Osteoblast (primary cell): ENCODE measurements at places on chromosomes 6 and 20. TPM values are rescaled to one million over a fixed set of nuclear protein-coding genes. Genes with fewer than 3 reads are reported as not detected.

The ZSCAN26 gene
- total RNA-seq = 15.2 and 22.4 TPM in 2 replicates

DNA sequence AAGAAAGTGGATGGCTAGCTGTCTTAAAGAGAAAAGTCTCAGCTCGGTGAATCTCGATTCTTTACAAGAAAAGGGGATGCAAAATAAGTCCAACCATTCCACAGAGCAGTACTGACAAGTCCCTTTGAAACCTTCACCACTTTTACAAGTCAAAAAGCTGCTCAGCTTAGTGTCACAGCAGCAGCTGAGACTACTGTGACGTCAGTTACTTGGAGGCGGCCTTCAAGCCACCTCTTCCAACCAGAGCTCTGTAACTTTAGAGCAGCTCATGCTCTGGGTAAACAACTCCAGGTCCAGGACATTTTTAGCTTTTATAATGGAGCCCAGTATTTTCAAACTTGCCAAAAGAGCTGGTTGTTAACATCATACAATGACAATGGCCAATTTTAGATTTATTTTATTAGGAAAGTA lies at the start of gene KIAA0408:
TSS of gene KIAA0408 (minus strand) at position 159 of the 411 bp plus-strand sequence. CDS start 5,408 bp downstream, outside the sequence.
- H3K27ac ChIP-seq = peak within 1 kb of the TSS; percentile 76
- DNase-seq = no peak
- no peaks in the 10 kb centered on the region for H3K36me3 ChIP-seq

GRCh38 chr6:110282412-110282811 lies 75.7 kb downstream of the METTL24 start:
- no peak overlapping the region for H3K27ac ChIP-seq
- no peaks in the 10 kb centered on the region for H3K36me3 ChIP-seq
- no peak for DNase-seq
- no peaks in the 10 kb centered on the region for H3K4me1 ChIP-seq
- H3K27me3 ChIP-seq = no peaks in the 10 kb centered on the region

The ADGRB3 gene
- not detected in 2 replicates for total RNA-seq

DNA sequence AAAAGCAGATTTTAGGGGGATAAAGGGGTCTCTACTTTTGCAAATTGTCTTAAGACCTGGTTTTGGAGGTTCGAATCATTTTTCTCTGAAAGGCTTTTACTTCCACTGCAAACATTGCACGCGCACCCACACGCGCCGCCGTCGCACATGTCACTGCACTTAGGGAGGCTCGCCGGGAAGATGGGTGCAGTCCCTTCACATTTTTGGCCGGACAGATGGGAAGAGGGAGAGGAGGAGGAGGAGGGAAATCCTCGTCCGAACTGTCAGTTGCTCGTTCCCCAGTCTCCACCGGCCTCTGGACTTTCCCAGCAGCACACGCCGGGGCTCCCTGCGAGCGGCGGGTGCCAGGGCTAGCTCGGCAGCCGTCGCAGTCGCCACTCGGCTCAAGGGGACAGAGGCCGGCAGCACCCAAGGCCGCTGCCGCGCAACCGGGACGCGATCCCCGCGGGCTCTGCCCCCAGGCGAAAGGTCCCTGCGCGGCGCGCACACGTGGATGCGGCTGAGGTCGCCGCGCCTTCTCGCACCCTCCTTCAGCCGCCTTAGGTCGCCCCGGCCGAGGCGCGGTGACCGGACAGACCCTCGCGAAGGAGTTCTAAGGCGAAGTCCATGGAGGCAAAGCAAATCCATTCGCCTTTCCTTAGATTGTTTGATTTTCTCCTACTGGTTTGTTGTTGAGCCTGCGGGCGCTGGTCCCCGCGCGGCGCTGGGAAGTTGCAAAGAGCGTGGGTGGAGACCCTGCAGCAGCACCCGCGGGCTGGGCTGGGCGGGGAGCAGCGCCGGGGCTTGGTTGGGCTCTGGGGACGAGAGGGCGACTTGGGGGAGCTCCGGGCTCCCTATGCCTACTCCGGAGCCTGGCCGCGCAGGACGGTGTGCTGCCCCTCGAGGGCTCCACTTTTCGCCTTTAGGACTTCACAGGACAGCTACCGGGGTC lies 1.2 kb downstream of the MYB start:
- H3K4me3 ChIP-seq = peak overlapping the region; percentile 75
- peaks cover 10% of the 10 kb centered on the region for H3K27me3 ChIP-seq
- DNase-seq = peak; percentile 81
- H3K27ac ChIP-seq = no peak overlapping the region
- peaks cover 29% of the 10 kb centered on the region for H3K4me1 ChIP-seq
- H3K36me3 ChIP-seq = no peaks in the 10 kb centered on the region

DNA sequence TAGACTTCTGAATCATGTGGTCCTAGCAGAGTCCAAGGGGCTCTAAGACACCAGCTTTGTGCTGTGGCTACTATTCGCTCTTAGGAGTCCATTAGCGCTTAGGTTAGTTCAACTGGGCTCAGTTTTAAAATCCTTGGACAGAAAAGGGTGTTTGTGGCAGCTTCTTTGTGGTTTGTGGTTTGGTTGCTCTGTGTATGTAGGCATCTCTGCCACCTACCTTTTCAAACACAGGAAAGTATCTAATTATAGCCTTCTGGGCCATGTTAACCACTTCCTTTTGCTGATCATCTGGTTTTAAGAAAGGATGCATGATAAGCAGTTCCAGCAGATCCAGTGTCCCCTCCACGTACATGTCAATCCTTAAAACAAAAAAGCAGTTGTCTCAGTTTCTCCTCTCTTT lies 10.8 kb downstream of the GSTA4 start:
- no peak for DNase-seq
- H3K4me3 ChIP-seq = no peak overlapping the region
- H3K27me3 ChIP-seq = no peaks in the 10 kb centered on the region

DNA sequence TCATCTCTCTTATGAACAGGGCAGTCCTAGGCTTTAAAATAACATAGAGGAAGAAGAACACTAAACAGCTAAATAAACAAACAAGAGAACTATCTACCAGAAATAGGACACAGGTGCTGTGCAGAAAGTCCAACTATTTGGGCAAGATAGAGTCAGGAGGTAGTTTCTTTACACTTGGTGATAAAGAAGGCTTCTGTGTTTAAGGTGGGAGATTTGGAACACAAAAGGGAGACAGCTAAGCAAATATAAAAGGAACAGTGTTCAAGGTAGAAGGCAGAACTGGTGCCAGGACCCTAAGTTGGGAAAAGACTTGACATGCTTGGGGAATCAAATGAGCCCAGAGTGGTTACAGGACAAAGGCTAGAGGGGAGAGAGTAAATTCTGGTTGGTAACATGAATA lies 110.5 kb downstream of the MANEA start:
- no peak for DNase-seq
- no peak overlapping the region for H3K4me3 ChIP-seq
- no peaks in the 10 kb centered on the region for H3K36me3 ChIP-seq
- H3K27me3 ChIP-seq = no peaks in the 10 kb centered on the region
- no peak overlapping the region for H3K27ac ChIP-seq

- H3K4me3 ChIP-seq = no peak overlapping the region
- H3K27me3 ChIP-seq = no peaks in the 10 kb centered on the region
- no peaks in the 10 kb centered on the region for H3K4me1 ChIP-seq
- no peak for DNase-seq
- H3K27ac ChIP-seq = no peak overlapping the region
- no peaks in the 10 kb centered on the region for H3K36me3 ChIP-seq
Observed at GRCh38 chr20:46614503-46614902, 36.8 kb downstream of the SLC13A3 start.

The REM1 gene
- 0.29 TPM in 1 of 2 replicates, not detected in the other for total RNA-seq

DNA sequence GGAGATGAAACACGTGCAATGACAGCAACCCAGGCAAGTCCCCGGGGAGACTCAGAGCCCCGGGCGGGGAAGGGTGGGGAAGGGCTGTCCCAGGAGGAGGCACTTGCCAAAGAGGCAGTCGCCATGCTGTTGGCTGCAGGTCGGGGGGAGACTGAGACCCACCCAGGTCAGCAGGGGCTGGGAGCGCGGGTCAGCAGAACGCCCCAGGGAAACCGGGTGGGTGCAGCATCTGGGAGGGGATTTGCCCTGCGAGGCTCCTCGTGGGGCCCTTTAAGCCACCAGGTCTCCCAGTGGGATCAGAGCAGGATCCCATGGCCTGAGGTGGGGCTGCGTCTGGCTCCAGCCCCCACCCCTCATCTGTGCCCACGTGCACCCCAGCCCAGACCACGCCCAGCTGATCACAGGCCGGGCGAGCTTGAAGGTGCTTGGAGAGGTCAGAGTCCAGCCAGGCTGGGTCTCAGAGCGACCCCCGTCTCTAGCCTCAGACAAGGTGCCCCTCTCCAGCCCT lies 65.5 kb downstream of the YTHDF1 start:
- no peak overlapping the region for H3K27ac ChIP-seq
- peaks cover 29% of the 10 kb centered on the region for H3K27me3 ChIP-seq
- H3K4me3 ChIP-seq = no peak overlapping the region
- H3K4me1 ChIP-seq = no peaks in the 10 kb centered on the region
- no peak for DNase-seq

The VPS16 gene
- total RNA-seq = 36.2 and 40.1 TPM in 2 replicates

The ZNF334 gene
- 5.0 and 5.8 TPM in 2 replicates for total RNA-seq

DNA sequence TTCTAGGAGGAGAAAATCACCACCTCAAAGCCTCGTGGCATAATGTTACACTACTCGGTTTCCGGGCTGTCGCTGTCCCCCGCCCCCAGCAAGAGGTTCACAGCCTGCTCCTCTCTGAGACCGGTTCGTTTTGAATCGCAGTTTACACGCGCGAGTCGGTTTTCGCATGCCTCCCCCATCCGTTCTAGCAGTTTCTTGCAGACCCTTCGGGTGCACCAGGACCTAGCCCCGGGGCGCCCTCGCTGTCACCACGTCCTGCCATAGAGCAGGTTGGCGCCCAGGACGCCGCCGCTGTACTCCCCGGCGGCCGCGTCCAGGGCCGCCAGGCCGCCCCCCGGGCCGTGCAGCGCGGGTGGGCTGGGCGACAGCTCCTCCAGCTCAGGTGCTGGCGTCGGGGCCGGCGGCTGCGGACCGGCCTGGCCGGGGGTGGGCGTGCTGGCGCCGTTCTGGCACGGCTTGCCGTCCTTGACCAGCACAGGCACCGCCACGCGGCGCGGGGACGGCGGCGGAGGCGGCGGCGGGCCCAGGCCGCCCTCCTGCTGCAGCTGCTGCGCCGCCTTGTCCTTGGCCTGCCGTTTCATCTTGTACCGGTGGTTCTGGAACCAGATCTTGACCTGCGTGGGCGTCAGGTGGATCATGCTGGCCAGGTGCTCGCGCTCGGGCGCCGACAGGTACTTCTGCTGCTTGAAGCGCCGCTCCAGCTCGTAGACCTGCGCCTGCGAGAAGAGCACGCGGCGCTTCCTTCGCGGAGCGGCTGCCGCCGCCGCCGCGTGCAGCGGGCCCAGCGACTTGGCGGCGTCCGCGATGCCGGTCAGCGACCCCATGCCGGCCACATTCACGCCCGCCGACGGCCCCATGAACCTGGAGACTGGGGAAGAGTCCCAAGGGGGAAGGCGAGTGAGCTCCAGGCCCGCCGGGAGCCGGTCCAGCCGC lies 1.4 kb downstream of the NKX2-4 start:
- no peaks in the 10 kb centered on the region for H3K36me3 ChIP-seq
- peaks cover 98% of the 10 kb centered on the region for H3K27me3 ChIP-seq
- peak; percentile 74 for DNase-seq
- no peak overlapping the region for H3K27ac ChIP-seq
- no peak overlapping the region for H3K4me3 ChIP-seq
- no peaks in the 10 kb centered on the region for H3K4me1 ChIP-seq

DNA sequence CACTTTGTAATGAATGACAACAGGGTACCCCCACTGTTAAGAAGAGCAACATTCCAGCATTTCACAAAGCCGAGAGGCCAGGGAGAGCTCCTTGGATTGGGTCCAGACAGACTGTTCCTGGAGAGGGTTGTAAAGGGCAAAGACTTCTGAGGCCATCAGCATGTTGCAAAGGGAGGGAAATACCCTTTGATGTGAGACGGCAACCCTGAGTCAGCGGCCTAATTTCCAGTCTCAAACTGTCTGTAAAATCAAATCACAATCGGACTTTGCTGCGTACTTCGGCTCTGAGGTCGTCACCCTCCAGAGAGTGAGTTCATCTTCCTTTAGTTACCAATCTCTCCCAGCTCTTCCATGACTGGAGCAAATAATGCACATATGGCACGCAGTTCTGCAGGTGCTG lies 101.0 kb upstream of the DTNBP1 start:
- DNase-seq = no peak
- no peaks in the 10 kb centered on the region for H3K4me1 ChIP-seq
- no peak overlapping the region for H3K4me3 ChIP-seq
- no peaks in the 10 kb centered on the region for H3K27me3 ChIP-seq
- H3K27ac ChIP-seq = no peak overlapping the region

The RUNX2 gene
- 30.0 and 35.4 TPM in 2 replicates for total RNA-seq

GRCh38 chr6:164359441-164359840 lies 944.9 kb downstream of the QKI start:
- H3K27ac ChIP-seq = no peak overlapping the region
- H3K36me3 ChIP-seq = no peaks in the 10 kb centered on the region
- H3K4me1 ChIP-seq = no peaks in the 10 kb centered on the region

GRCh38 chr20:2624190-2624589 lies 28.2 kb upstream of the NOP56 start:
- no peak for DNase-seq
- no peak overlapping the region for H3K4me3 ChIP-seq
- peaks cover 5% of the 10 kb centered on the region for H3K27me3 ChIP-seq

The ANGPT4 gene
- under 0.01 TPM in 2 replicates for total RNA-seq

- peaks cover 8% of the 10 kb centered on the region for H3K4me1 ChIP-seq
- no peak overlapping the region for H3K27ac ChIP-seq
- H3K27me3 ChIP-seq = no peaks in the 10 kb centered on the region
- DNase-seq = peak; percentile 56
- H3K36me3 ChIP-seq = no peaks in the 10 kb centered on the region
Observed at GRCh38 chr20:43392561-43392960, 65.1 kb upstream of the SRSF6 start.

- no peak overlapping the region for H3K27ac ChIP-seq
- H3K4me3 ChIP-seq = no peak overlapping the region
- H3K27me3 ChIP-seq = peaks cover 5% of the 10 kb centered on the region
- DNase-seq = peak; percentile 25
- no peaks in the 10 kb centered on the region for H3K36me3 ChIP-seq
- no peaks in the 10 kb centered on the region for H3K4me1 ChIP-seq
Observed at GRCh38 chr6:36779227-36779626, 60.0 kb downstream of the CPNE5 start.

DNA sequence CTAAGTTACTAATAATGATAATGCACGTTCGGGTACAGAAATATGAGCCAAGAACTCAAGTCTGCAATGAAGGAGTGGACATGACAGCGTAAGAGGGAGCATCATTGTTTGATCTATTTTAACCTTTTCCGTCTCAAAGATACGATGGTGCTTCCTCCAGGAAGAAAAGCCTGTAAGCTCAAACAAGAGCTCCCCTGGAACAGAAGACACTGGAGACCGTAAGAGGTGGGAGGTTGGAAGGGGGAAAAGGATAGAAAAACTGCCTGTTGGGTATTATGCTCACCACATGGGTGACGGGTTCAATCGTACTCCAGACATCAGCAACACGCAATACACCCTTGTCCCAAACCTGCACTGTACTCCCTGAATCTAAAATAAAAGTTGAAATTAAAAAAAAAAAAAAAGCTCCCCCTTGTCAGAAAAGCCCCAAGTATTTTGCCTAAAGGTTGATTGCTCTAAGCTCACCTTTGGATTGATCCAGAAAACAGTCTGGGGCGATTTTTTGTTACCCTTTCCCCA lies 180.5 kb downstream of the TRIM27 start:
- DNase-seq = no peak
- H3K4me3 ChIP-seq = peak overlapping the region; percentile 5
- H3K4me1 ChIP-seq = no peaks in the 10 kb centered on the region
- no peak overlapping the region for H3K27ac ChIP-seq

GRCh38 chr6:138692978-138693909 lies 80.3 kb upstream of the CCDC28A start:
- peaks cover 13% of the 10 kb centered on the region for H3K4me1 ChIP-seq
- H3K27ac ChIP-seq = no peak overlapping the region
- H3K27me3 ChIP-seq = no peaks in the 10 kb centered on the region

GRCh38 chr20:23008667-23009066 lies 26.4 kb upstream of the SSTR4 start:
- no peaks in the 10 kb centered on the region for H3K4me1 ChIP-seq
- H3K4me3 ChIP-seq = no peak overlapping the region
- no peak overlapping the region for H3K27ac ChIP-seq
